ENCODE measurements at places on chromosomes 2 and 18. TPM values are rescaled to one million over a fixed set of nuclear protein-coding genes. Genes with fewer than 3 reads are reported as not detected.

The C1GALT1C1L gene
- 4.6 TPM for total RNA-seq

The CDK5R2 gene
- total RNA-seq: 0.20 TPM

The ABCB11 gene
- not detected for total RNA-seq

The ACVR1C gene
- 0.04 TPM for total RNA-seq

The NEURL3 gene
- total RNA-seq: 0.48 TPM

The TEX261 gene
- total RNA-seq: 47.6 TPM

The ABCA12 gene
- total RNA-seq: 1.8 TPM

The MAPK4 gene
- not detected for total RNA-seq

The DCDC2C gene
- not detected for total RNA-seq

The IL1B gene
- 1.4 TPM for total RNA-seq

The TOGARAM2 gene
- 0.44 TPM for total RNA-seq

The MAP2 gene
- total RNA-seq: 71.1 TPM

All from PC-9 (cell line).